ENCODE measurements at places on chromosomes 4 and X. TPM values are rescaled to one million over a fixed set of nuclear protein-coding genes. Genes with fewer than 3 reads are reported as not detected.

- H3K27ac ChIP-seq: no peak overlapping the region
- no peak overlapping the region for H3K4me3 ChIP-seq
- no peaks in the 10 kb centered on the region for H3K36me3 ChIP-seq
- DNase-seq: no peak
- H3K4me1 ChIP-seq: no peaks in the 10 kb centered on the region
Observed at GRCh38 chr4:7808752-7809151, 130.9 kb downstream of the AFAP1 start.

- H3K27me3 ChIP-seq: no peaks in the 10 kb centered on the region
- no peaks in the 10 kb centered on the region for H3K36me3 ChIP-seq
- peaks cover 21% of the 10 kb centered on the region for H3K4me1 ChIP-seq
- no peak overlapping the region for H3K27ac ChIP-seq
Observed at GRCh38 chr4:26192899-26193869, 127.6 kb upstream of the RBPJ start.

Gene MAN2B2
- 34.5 TPM for total RNA-seq

GRCh38 chrX:21374994-21375707 is 933 bp downstream of the CNKSR2 start:
- no peaks in the 10 kb centered on the region for H3K36me3 ChIP-seq
- peak; percentile 15 for DNase-seq
- no peaks in the 10 kb centered on the region for H3K27me3 ChIP-seq
- peak overlapping the region; percentile 54 for H3K4me3 ChIP-seq
- no peak overlapping the region for H3K27ac ChIP-seq
